Foreskin melanocyte (primary cell): ENCODE measurements at places on chromosomes 4 and X.

DNA sequence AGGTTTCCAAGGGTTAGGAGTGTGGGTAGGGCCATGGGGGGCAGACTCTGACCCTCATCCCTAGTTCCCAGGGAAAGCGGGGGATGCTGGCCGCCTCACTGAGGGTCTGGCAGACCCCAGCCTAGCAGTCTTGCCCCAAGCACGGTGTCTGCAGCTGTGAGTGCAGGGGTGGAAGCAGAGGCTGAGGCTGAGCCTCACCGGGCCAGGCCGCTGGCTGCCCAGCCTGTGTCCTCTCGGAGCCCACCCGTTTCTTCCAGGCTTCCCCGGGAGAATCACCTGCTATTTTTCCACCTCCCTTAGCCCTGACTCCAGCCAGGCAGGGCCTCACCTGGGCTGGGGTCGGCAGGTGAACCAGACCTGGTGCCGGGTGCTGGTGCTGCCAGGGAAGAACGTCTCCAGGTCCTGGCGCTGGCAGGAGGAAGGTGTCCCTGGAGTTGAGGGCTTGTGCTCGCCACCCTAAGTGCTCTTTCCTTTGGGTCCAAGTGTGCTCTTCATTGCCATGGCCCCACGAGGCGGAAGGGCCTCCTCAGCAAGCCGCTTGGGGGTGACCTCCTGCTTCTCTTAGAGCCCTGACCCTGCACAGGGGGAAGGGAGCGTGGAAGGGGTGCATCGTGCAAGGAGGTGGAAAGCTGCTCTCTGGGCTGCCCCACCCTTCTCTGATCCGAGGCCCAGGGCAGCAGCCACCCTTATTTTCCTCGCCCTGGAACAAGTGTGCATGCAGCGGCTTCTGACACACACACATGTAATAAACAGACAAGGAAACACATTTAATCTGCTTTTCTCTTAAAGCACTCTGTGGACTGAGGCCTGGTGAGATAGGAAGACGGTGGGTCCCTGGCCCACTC lies 112.7 kb downstream of the FAM53A start:
- no peak for DNase-seq

DNA sequence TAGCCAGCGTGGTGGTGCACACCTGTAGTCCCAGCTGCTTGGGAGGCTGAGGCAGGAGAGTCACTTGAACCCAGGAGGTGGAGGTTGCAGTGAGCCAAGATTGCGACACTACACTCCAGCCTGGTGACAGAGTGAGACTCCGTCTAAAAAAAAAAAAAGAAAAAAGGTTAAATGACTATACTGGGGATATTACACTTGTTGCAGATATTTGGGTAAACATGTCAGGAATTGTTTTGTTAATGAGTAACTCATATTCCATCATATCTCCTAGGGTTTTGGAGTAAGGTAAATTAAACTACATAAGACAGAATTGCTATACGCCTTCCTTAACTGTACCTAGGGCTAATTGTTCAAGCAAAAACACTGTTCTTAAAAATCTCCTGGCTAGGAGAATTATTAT lies 291.4 kb upstream of the IGFBP7 start:
- no peak for DNase-seq

GRCh38 chrX:22349116-22349515 lies 76.4 kb downstream of the CBLL2 start:
- no peak for DNase-seq

DNA sequence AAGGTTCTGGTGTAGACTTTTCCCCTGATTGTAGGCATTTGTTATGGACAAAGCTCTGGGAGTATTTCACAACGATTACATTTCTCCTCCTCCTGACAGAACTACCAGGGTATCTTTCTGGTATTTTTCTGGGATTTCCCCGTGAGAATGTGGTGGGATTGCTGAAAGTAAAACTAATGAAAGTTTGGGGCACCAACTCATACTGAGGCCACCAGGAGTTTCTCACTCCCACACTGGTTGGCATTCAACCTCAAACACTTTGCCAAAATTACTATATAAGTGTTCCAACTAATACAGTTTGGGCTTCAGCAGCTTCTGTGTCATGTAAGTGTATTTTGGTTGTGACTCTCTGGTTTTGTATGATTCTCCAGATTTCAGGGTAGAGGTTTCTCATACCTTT lies 855.1 kb downstream of the GLUD2 start:
- no peak for DNase-seq

- DNase-seq = peak; percentile 53
Measured at GRCh38 chrX:119887721-119888425, 7.8 kb upstream of the AKAP14 start.

DNA sequence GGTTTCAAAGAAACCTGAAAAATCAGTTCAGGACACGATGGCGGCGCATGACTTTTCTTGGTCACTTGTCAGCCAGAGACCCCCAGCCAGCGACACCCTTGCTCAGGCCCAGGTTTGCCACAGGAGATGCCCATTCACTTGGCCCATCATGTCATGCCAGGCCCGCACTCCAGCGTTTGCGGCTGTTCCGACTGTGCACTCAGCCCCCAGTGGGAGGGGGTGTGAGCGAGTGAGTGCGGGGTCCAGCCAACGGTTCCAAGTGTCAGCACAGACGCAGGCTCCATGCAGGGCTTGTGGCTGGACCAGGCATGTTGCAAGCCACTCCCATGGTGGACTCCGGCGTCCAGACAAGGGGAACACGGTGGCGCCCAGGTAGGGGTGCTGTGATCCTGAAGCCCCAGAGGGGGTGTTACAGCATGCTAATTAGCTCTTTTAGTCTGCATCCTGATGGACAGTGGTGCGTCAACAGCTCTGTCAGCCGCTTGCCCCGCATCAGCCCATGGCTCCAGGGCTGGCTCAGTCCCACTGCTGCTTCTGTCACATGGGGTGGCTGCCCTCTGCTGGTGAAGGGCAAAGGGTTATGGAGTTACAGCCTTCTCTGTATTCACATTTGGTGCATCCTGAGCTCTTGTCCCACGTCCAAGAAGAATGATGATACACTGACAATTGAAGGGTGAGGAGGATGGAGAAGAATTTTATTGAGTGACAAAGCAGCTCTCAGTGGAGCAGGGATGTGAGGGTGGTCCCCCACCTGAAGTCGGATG lies 3.7 kb upstream of the MAEA start:
- no peak for DNase-seq

- no peak for DNase-seq
Measured at GRCh38 chr4:87521757-87522374, 7.3 kb downstream of the SPARCL1 start.

- no peak for DNase-seq
Measured at GRCh38 chrX:261919-262352, 19.2 kb upstream of the PLCXD1 start.

- no peak for DNase-seq
Measured at GRCh38 chrX:10062980-10063379, 93.8 kb upstream of the CLCN4 start.

- no peak for DNase-seq
Measured at GRCh38 chr4:189420572-189420971, 520.1 kb upstream of the FRG1 start.

- no peak for DNase-seq
Measured at GRCh38 chr4:41750121-41750625, 1.6 kb upstream of the PHOX2B start.

DNA sequence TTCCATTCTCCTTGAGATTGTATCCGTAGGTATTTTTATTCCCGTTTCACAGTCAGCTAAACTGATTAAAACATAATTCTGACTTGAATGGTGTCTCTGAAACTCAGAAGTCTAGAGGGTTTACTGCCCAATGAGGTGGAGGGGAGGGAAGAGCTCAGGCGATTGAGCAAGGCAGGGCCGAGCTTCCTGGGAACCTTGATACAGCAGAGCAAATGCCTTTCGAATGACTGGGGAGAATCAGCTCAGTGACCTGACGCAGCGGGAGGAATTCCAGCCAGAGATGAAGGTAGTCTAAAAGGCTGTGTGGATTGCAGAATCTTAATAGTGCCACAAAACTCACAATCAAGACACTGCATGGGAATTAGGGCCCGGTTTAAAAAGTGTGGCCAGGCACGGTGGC lies 233.6 kb downstream of the EVC2 start:
- DNase-seq = no peak

DNA sequence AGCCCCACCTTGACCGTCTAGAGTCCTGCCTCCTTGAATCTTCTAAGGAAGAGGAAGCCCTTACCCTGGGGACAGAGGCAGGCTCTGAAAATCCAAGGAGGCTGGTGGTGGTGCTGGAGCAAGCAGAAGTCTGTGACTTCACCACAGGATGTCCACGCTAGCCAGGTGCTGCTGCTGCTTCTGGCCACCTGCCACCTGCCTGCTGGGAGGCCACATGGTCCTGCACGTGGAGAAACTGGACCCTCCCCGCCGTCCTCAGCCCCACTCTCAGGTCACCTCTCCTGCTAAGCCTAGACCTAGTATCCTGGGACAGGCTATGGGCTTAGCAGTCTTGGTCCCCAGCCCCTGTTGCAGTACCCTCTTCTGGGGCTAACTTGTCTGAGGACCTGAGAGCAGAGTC lies 15.8 kb downstream of the TMEM31 start:
- DNase-seq = no peak

GRCh38 chr4:119212234-119212963 lies at the start of gene USP53:
Gene USP53 (plus strand): TSS chr4:119212713. CDS start chr4:119239760, 27,047 bp downstream.
- DNase-seq = peak; percentile 94

DNA sequence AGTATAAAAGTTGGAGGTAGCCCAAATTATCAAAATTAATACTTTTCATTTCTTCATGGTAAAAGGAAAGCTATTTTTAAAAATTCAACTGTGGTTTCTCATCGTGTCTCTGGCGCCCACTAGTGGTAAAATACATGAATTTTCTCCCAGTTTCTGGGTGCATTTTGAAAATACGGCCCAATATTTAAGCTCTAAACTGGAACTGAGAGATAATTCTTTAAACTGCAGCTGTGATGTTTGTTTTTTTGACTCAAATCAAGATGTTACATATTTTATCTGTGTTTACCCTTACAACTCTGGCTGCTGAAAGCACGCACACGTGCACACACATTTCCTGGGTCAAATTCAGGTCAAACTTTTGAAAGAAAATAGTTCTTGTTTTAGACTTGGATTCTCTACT lies 123.9 kb upstream of the ACSL4 start:
- DNase-seq = peak; percentile 22

- DNase-seq = no peak
Measured at GRCh38 chrX:123425471-123425870, 241.4 kb downstream of the GRIA3 start.

DNA sequence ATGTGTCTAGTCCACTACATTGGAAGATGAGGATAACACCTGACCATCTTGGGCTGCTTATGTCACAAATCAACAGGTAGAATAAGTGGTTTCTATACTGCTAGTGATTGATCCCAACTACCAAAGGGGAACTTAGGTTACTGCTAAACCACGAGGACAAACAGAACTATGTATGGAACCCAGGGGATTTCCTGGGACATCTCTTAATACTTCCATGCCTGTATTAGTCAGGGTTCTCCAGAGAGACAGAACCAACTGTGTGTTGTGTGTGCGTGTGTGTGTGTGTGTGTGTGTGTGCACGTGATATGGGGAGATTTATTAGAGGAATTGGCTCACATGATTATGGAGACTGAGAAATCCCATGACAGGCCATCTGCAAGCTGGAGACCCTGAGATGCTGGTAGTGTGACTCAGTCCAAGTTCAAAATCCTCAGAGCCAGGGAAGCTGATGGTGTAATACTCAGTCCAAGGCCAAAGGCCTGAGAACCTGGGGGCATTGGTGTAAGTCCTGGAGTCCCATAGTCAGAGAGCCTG lies 16.2 kb upstream of the AFF1 start:
- DNase-seq = peak; percentile 87

DNA sequence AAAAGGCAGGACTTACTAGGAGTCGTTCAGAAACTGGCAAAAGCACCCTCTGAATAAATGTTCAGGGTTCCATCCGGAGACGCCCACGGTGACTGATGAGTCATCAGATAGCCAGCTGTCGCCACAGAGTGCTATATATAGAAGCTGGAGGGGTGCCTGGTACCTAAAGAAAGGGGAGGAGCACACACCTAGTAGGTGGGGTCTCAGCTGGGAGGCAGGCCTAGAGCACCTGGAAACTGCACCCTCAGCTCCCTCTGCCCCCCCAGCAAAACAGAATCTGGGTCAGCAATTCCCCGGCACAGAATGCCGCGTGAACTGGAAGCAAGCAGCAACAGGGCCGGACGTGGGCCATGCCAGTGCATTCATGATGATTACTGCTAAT lies 242.0 kb downstream of the BCOR start:
- no peak for DNase-seq

- no peak for DNase-seq
Measured at GRCh38 chr4:148052448-148052847, 320.6 kb downstream of the ARHGAP10 start.

DNA sequence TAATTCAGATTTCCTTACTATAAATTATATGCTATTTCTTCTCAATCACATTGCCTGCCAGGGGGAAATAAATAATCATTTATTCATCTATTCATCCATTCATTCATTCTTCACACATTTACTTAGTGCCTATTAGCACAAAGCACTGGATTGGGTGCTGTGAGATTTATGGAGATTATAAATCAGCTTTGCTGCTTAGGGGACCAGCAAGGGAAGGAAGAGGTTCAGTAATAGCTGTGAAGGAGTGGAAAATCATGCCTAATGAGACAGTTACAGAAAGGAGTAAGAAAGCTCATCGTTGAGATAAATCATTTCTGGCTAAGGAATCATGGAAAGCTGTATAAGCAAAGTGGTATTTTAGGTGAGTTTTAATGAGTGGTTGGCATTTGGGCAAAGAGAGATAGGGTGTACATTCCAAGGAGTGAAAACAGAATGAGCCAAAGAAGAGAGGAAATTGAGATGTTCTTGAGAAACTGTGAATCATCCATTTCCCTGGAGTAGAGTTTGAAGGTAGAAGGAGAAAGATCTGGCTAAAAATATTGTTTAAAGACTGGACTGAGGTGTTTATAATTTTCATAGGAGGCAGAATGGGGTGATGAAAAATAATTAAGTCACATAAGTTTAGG lies 9.6 kb downstream of the ARSJ start:
- no peak for DNase-seq

- no peak for DNase-seq
Measured at GRCh38 chr4:68249434-68249833, 3.9 kb upstream of the TMPRSS11B start.

DNA sequence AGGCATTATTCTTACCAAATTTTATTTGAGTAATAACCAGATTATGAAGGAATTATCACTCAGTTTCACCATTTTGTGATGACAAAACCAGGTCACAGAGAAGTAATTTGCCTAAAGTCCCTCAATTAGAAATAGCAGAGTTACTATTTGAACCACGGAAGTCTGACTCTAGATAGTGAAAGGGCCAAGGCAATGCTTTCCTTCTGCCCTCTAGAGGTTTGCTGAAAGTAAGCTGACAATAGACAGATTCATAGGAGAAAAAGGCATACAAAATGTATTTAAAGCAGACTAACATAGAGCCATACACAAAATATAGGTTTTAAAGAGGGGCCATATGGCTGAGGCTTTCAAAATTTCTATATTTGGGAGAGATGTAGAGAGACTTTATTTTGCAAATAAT lies 43.1 kb downstream of the CXXC4 start:
- peak; percentile 27 for DNase-seq

DNA sequence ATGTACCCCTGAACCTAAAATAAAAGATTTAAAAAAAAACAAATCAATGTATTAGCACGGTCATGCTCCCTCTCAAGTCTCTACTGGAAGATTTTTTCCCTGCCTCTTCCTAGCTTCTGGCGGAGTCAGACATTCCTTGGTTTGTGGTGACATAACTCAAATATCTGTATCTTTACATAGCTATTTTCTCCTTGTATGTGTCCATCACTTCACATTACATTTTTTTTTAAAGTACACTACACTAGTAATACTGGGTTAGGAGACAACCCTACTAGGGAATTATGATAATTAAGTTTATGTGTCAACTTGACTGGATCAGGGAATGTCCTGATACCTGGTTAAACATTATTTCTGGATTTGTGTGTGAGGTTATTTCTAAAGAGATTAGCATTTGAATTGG lies 1197.9 kb downstream of the TECRL start:
- DNase-seq = peak; percentile 14

GRCh38 chr4:145887241-145887991 lies 51.2 kb downstream of the ZNF827 start:
- DNase-seq = no peak
